Activated CD4-positive, CD25-positive, alpha-beta regulatory T cell treated with anti-CD3 and anti-CD28 coated beads, Interleukin-2, amount 50 U/mL, for 16 hours (primary cell): ENCODE measurements at places on chromosomes 2 and 18.

- no peak for DNase-seq
Measured at GRCh38 chr18:50687491-50687890, 127.6 kb downstream of the MAPK4 start.

GRCh38 chr2:112310906-112311305 is 35.5 kb downstream of the ZC3H6 start:
- DNase-seq: no peak

DNA sequence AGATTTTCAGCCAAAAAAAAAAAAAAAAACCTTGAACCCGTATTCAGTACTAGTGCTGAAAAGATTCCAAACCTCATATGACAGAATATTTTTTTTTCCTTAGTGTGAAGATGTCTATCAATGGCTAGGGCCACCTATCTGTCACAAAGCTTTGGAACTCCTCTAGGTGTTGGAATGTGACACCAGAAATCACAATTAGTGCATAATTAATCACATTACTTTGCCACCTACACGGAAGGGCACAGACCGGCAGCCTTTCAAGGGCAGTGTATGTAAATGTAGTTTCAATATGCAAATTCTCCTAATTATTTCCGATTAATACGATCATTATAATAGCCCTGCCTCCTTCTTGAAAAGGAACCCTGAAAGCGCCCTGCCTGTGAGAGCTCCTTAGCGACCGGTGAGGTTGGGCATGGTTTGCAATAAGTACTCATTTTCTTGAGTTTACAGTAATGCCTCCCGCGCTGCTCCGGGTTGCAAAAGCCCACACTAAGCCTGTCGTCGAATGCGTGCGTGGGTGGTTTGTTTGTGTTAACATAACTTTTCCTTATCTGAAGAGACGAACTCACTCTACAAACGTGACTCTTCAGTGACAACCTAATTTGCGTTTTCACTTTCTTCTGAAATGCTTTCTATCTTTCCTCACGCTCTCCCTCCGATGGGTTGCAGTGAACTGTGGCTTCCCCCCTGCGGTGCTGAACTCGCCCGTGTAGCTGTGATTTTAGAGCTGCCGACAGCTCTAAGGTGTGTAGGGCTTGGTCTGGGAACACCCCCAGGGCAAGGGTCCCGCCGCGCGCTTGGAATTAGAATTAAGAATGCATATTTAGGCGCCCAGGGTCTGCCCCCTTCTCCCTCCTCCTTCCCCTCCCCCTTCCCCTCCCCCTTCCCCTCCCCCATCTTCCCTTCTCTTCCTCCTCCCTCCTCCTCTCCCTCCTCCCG is 765 bp upstream of the ID2 start:
- DNase-seq: peak; percentile 55

DNA sequence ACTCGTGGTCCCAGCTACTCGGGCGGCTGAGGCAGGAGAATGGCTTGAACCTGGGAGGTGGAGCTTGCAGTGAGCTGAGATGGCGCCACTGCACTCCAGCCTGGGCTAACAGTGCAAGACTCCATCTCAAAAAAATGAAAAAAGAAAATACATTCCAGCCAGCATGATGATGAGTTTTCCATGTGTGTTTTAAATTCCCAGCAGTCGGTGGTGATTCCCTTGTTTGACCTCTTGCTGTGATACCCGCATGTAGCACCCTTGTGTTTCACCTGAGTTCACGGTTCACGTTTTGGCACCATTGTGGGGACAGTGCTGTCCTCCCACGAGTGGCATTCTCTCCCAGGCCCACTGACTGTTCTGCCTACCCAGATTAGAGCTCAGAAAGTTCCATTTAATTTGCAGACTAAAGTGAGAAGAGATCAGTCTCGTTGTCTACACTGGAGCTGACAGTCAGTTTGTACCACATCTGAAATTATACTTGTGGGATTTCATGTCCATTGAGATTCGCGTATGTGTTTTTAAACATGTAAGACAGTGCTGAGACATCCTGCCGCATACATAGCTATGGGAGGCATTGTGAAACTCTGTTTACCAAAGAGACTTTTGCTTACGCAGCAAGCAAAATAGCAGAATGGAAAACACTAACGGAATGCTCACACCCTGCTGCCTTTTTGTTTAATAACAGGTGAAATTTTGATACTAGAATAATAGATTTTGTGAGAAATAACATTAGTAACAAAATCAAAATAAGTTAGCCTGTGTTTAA is 157.1 kb downstream of the GBX2 start:
- no peak for DNase-seq

- no peak for DNase-seq
Measured at GRCh38 chr2:60934165-60934722, 52.9 kb downstream of the REL start.

DNA sequence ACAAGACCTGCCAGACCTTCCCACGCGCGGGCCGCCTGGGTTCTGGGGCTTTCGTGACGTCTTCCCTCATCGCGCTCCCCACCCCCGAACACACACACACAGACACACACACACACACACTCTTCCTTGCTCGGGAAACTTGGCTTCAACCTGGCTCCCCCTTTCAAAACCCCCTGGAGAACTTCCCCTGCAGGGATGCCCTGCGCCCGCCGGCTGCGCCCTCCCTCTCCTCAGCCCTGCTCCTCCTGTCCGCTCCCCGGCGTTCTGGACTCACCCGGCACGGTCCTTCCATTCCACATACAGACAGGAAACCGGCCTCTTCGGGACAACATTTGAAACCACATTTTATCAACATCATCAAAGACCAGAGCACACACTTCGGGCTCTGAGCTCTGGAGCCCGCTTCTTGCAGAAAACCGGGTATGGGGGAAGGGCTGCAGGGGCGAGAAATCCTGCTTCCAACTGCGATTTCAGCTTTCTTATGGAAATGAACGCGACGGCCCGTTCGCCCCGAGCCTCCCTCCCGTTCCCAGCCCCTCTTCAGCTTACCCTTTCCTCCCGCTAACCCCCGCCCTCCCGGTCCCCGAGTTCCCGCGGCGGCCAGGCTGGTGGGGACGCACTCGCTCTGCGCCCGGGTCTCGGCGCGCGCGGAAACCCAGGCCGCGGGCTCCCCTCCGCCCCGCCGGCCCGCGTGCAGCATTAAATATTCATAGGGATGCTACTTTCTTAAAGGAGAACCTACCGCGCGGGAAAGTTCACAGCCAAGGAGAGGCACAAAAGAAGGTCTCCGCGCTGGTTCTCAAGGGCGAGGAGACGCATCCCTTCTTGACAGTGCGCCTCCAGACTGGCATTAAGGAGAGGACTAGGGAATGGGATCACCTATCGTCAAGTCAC is 18.3 kb downstream of the POU3F3 start:
- no peak for DNase-seq

DNA sequence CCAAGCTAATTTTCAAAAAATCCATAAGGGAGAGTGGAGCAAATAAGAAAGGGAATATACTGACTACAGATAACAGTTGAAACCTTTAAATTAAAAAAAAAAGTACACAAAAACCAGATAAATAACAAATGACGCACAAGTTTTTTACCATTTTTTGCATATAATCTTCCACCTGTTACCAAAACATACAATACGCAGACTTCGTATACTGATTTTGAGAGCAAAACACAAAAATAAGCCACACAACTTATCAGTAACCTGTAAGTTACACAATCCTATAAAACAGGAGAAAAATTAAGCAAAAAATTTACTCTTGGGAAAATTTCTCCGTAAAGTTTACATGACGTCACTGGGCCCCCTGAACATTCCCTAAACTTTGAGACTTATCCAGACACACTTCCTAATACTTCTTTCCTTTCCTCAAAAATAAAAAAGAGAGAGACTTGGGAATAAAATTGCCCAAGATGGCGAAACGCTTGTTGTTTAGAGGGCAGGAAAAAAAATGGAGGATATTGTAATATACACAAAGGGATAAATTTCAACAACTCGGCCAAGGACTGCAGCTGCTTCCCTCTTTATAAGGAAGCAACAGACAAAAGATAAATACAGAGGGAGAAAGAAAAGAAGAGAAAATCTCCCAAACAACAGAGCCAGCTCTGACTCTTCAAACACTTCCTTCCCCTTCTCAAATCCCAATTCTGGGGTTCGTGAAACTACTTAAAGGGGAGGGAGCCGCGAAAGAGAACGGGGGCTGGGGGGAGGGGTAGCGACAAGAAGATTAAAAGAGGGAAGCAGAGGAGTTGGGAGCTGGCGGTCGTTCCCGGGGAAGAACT is 1.6 kb downstream of the BAZ2B start:
- no peak for DNase-seq

DNA sequence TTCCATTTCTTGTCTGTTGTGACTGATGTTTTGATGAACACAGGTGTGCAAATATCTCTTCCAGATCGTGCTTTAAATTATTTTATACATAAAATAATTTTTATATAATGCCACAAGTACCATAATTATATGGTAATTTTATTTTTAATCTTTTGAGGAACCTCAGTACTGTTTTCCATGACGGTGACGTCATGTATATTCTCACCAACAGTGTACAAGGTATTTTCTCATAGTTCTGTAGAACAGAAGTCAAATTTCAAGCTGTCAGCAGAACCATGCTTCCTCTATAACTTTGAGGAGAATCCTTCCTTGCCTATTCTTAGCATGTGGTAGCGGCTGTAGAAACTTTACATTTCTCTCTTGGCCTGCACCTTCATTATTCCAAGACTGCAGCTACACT is 349.4 kb upstream of the GYPC start:
- DNase-seq: no peak

- DNase-seq: no peak
Measured at GRCh38 chr2:121625953-121626352, 23.3 kb downstream of the CLASP1 start.

GRCh38 chr2:171491292-171491691 is 31.0 kb upstream of the CYBRD1 start:
- DNase-seq: no peak

DNA sequence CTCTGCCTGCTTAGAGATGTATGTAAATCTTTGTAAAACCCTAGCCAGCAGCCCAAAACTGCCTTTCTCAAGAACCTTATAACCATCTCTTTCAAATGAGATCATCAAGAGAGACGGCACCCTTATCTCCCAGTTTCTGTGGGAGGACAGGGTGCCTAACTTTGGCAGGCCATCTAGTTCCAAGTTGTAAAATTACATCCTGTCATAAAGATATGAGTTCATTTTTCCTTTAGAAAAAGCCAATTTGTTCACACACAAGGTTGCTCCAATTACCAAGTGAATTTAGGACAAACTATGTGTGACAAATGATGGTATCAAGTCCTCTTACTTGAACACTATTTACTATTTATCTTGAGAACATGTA is 65.3 kb downstream of the MEMO1 start:
- DNase-seq: no peak

- no peak for DNase-seq
Measured at GRCh38 chr2:16059393-16060016, 119.2 kb downstream of the MYCN start.

DNA sequence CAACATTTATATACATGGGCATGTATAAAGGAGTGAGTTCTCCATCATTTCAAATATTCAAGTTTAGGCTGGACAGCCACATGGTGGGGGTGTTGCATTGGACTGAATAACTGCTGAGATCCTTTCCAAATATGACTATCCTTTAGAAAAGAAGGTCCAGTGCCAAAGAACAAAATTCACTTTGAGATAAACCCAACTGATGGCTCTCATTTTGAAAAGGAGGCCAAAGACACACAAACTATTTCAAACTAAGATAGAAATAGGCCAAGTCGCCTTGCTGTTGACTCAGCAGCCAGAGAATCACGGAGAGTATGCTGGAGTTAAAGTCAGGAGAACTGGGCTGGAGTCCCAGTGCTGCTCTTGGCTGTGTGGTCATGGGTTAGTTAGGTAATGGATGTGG is 204.5 kb upstream of the LRATD1 start:
- DNase-seq: no peak

- no peak for DNase-seq
Measured at GRCh38 chr2:43043553-43043870, 182.9 kb downstream of the ZFP36L2 start.
